Endothelial cell of coronary artery (primary cell): ENCODE measurements at places on chromosomes 5 and 9. TPM values are rescaled to one million over a fixed set of nuclear protein-coding genes. Genes with fewer than 3 reads are reported as not detected.

The FRMPD1 gene
- not detected in 2 replicates for total RNA-seq

The MYMK gene
- not detected in 2 replicates for total RNA-seq

The TAL2 gene
- 0.18 TPM in 1 of 2 replicates, not detected in the other for total RNA-seq

The TSSK1B gene
- 0.09 TPM in 1 of 2 replicates, not detected in the other for total RNA-seq

The NUTM2F gene
- total RNA-seq, result not detected in 2 replicates

The GABRA1 gene
- total RNA-seq, result not detected in 2 replicates

The TIMD4 gene
- not detected in 2 replicates for total RNA-seq
